T-cell (primary cell): ENCODE measurements at places on chromosomes 2 and 18.

GRCh38 chr2:20674974-20675679 is 8.2 kb downstream of the GDF7 start:
- no peak for DNase-seq

DNA sequence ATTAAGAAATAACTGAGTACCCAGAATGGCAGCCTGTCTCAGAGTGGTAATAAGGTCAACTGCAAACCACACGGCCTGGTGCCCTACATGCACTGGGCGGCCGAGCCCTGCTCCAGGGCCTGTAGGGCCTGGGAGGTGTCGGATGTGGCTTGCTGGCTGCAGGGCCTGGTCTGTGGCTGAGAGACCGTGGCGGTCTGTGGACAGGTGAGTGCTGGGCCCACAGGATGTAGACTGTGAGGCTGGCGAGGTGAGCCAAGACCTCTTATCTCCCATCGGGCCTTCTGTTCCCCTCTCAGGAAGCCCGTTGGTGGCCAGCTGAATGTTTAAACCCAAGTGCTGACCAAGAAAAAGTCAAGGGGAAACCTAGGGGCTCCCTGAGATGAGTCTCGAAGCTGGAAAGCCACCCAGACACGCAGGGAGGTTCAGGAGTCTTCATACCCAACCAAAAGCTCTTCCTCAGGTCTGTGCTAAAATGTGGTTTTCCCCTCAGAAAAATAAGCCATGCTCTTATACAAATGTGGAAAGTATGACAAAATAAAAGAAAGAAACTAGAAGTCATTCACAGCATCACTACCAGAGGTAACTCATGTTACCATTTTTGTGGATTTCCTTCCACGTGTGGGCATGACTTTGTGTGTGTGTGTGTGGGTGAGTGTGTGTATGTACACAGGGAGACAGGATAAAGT is 47.7 kb upstream of the CTDP1 start:
- DNase-seq = no peak

GRCh38 chr2:216769626-216770025 is 74.3 kb upstream of the IGFBP5 start:
- DNase-seq = no peak

DNA sequence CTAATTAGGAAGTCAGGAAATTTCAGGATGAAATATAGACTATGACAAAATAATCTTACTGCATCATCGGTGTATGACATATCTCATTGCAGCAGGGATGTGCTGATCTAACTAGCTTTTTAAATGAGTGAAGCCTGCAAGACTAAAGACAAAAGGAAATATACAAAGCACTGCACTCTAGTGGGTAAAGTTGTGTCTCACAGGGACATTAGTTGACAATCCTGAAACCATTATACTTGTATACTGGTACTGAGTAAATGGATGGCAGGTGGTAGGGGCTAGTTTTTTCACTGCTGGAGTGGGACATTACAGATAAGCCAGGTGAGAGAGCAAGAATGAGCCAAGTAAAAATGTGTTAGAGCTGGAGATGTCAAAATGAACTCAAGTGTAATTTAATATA is 317.5 kb upstream of the RAB6C start:
- no peak for DNase-seq

GRCh38 chr18:3538954-3539617 is 89.1 kb downstream of the TGIF1 start:
- no peak for DNase-seq

DNA sequence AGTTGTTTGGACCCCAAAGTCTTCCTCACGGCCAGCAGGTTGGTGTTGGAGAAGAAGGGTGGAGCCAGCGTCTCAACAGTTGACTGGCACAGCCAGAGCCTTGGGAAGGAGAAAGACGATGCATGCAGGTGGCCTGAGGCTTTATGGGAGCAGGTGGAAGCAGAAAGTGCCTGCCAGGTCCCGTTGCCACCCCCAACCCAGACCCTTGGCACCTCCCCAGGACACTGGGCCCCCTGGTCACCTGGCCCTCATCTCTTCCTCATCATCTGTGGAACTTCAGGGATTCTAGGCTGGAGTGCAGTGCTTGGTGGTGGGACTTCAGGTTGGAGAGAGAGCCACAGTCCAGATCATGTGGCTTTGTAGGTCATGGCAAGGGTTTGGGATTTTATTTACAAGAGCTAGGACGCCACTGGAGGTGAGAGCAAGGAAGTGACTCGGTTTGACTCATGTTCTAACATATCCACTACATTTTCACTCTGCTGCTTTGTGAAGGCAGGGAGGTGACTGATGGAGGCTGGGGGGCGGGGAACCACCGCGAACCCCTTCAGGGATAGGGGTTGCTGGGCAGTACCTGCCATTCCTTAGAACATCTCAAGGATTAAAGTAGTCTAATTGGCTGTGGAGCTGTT is 62.5 kb upstream of the B3GNT7 start:
- no peak for DNase-seq

DNA sequence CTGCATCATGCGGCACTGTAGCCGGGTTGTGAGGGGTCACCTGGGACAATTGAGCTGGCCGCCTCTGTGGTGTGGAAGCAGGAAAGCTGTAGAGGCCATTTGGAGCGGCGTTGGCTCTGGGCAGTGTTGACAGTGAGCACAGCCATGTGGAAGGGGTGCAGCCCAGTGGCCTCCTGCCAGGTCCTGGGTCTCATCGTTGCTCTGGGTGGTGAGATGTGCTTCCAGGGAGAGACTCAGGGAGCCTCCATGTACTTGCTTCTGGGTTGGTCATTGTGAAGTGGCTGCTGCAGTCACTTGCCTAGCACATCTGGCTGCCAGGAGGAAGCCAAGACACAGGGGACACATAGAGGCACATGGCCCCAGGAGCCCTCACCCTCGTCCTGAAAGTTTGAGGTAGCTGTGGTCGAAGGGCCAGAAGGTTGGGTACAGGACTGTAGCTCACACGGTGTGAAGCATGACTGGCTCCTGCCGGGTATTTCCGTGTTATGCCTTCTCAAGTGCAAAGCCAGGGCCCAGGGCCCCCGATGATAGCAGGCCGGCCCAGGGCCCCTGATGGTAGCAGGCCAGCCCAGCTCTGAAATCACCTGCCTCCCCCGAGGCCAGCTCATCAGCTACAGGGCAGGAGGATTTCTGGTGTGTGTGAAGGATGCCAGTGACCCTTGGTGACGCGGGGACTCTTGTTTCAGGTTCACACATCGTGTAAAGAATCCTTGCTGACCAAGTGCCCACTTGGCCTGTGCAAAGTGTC is 82.6 kb downstream of the DGKD start:
- no peak for DNase-seq

DNA sequence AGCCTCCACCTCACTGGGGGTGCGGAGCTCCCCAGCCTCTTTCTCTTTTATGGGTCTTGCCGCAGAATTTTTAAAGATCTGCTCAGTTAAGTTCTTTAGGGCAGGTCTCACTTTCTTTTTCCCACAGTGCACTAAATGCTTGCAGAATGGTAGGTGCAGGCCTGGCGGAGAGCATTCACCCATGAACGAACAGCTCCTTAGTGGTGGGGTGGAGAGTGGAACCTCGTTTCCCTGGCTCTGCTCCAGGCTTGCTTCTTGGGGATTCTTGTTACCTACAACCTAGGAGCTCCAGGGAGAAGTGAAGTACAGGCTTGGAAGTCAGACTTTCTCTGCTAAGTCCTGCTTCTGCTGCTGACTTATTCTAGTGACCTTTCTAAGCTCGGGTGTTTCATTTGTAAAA is 70.3 kb upstream of the PXDN start:
- no peak for DNase-seq

GRCh38 chr2:70009762-70010575 is 48.5 kb upstream of the ASPRV1 start:
- DNase-seq = no peak

DNA sequence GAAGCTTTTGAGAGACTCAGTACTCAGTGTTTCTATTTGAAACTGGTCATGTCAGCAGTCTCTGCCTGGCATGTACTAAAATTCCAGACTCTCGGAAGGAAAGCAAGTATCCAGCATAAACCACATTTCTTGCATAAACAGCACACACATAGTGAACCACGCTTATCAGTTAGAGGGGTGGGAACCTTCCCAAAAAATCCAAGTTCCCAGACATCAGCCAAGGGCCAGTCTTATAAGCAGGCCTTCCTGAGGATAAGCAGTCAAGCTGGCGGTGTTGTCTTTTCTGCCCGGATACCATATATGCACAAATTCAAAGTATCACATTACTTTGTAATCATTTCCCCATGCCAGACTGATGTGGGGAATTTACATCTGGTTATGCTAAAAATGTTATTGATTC is 73.6 kb downstream of the ST6GAL2 start:
- DNase-seq = no peak

DNA sequence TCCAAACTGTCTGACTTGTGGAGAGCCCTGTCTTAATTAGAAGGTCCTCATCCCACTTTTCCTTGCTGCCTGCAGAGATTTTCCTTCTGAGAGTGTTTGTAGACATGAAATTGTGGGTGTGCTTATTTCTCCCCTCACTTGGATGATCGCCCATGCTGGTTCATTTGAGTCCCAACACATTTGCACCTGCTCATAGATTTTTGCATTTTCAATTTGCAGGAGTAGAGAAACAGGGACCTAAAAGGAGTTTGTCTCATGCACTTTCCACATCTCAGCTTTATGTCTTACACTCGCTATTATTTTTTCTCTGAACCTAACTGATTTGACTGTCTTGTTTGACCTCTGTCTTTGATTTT is 33.2 kb upstream of the FHL2 start:
- DNase-seq = no peak

DNA sequence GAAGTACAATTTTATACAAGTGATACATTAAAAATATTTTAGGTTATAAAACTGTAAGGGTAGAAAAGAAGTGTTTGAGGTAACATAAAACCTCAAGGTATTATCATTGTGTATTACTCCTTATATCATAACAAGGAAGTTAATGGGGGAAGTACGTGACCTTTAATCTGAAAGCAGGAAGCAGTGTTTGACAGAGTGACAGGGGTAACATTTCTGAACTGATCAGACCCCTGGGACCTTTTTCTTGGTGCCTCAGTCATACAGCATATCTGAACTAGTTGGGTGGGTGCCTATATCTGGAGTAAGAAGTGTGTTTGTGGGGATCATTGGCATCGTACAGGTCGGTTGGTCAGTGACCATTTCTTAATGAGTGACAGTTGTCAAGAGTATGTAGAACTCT is 43.0 kb downstream of the MALT1 start:
- DNase-seq = no peak

GRCh38 chr2:238915596-238915995 is 67.7 kb downstream of the TWIST2 start:
- DNase-seq = no peak

GRCh38 chr2:120338015-120338414 is 7.9 kb upstream of the INHBB start:
- no peak for DNase-seq

DNA sequence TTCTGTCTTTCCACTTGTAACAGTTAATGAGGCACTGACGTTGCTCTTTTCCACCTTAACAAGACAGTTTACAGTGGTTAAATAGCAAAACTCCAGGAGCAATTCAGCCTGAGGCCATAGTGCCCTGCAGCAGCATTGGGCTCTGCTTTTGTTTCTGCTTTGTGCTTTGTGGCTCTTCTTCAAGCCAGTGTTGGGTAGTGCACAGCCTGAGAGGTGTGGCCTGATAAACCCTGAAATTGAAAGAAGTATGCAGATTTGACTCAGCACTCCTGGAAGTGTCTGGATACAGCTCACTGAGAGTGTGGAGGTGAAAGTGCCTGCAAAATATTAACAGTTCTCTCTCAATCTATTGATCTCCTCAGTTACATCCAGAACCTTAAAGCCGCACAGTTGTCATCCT is 63.0 kb downstream of the STK25 start:
- no peak for DNase-seq

DNA sequence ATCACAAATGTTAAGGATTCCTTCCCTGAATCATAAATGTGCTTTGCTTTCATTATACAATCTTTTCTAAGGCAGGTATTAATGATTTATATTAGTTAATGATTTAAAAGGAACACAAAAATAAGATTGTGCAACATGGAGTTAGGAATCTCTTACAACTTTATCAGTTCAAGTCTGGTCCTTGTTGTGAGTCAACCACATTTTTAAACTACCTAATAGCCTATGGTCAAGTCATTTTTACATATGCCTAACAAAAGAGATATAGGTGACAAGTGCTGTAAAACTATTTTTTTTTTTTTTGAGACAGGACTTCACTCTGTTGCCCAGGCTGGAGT is 8.2 kb upstream of the INPP1 start:
- DNase-seq = no peak

- DNase-seq = no peak
Observed at GRCh38 chr2:55871637-55872036, 51.9 kb downstream of the EFEMP1 start.

- no peak for DNase-seq
Observed at GRCh38 chr2:134240061-134240460, 13.8 kb upstream of the MGAT5 start.

- DNase-seq = no peak
Observed at GRCh38 chr18:51125976-51126375, 71.5 kb downstream of the MEX3C start.

GRCh38 chr2:113162173-113162572 is 11.6 kb upstream of the PSD4 start:
- DNase-seq = no peak

DNA sequence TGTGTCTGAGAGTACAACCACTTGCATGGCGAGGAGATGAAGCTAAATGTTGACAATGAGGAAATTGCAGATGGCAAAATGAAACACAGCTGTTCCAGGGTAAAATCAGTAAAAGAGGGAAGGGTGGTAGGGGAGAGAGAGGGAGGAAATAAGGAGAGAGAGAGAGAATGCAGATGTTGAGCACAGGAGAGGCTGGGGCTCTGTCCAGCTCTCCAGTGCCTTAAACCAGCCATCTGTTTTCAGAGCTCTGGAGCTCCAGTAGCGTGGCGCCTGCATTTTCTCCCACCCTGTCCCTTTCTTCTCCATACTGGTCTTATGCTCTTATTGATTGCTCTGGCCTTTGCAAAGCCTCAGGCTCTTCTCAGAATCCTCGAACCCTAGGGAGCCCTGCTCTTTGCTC is 52.7 kb upstream of the BOD1L2 start:
- no peak for DNase-seq

DNA sequence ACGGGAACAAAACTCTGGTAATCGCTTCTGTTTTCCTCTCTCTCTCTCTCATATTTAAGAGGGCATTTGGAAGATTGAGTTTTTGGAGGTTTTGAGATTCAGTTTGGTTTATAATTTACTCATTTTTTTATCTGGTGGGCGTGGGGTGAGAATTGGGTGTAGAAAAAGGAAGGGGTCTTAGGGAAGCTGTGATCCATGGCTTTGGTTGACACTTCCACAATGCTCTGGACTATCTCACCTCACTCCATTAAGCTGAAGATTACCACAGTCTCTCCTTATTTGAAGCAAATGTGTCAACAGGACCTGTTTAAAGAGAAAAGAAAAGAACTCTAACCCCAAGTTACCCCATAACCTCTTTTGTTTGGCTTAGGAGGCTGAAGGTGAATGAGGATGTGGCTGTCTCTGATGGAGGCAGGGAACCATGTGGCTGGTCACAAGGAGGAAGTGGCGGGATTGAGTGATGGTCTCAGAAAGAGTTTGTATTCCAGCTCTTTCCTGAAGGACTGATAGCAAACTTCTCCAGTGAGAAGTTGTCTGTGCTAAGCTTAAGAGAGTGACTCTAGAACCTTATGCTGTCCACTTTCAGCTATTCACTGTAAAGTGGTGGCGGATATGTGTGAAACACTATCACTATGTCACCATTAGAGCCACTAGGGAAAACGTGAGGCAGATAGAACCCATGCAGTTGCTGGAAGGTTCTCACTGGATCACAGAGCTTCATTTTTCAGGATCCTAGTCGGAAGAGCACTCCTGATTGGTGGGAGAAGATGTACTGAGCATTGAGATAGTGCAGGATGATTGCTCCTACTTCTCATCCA is 934 bp downstream of the ZNF804A start:
- no peak for DNase-seq
